ENCODE measurements at places on chromosomes 13 and 19.

DNA sequence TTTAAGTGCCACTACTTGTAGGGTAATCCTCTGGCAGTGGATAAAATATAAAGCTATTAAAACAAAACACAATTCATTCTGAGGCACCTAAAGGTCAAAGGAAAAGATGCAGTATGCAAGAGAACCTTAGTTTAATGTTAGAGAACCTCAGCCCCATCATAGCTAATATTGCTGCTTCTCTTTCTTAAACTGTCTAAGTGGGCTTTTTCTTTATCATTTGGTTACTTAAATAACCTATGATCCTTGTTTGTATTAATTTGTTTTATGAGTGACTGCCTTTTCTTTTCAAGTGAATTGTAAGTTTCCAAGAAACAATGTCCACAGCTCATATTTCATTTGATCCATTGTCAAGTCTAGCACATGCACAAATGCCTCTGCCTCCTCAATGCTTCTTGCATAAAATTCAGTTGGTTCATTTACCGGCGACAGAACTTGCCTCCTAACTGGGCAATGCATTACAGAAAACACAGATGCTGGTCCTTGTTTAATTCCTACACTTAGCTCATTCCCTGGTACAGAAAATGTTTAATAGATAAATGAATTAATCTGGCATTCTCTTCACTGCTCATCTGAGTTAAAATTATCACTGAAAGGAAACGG lies 1049.8 kb downstream of the OLFM4 start:
- no peak for DNase-seq

DNA sequence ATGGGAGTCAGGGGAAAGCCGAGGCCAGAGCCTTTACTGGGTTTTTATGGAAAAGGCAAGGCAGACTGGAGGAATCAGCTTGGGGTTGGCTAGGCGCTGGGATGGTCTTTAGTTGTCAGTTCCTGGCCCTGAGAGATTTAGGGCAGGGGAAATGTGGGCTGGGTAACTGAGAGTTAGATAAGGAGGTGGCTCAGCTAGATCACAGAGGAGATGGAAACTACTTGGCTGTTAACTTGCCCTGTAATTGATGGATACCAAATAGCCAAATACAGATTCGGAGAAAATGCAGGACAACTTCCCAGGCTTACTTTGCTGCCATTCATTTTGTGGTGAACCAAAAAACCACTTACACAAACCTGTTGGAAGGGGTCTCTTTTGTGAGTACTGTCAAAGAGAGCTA lies 54.0 kb downstream of the LRCH1 start:
- DNase-seq, result no peak

GRCh38 chr13:21405309-21405708 lies 53.8 kb downstream of the ZDHHC20 start:
- no peak for DNase-seq

GRCh38 chr19:53977429-53977990 lies 13.9 kb upstream of the CACNG6 start:
- DNase-seq, result peak; percentile 81

- DNase-seq, result no peak
These were observed 194.4 kb downstream of the KCNRG start for GRCh38 chr13:50209631-50210030.

GRCh38 chr13:51746802-51747201 lies 57.2 kb downstream of the DHRS12 start:
- DNase-seq, result no peak

DNA sequence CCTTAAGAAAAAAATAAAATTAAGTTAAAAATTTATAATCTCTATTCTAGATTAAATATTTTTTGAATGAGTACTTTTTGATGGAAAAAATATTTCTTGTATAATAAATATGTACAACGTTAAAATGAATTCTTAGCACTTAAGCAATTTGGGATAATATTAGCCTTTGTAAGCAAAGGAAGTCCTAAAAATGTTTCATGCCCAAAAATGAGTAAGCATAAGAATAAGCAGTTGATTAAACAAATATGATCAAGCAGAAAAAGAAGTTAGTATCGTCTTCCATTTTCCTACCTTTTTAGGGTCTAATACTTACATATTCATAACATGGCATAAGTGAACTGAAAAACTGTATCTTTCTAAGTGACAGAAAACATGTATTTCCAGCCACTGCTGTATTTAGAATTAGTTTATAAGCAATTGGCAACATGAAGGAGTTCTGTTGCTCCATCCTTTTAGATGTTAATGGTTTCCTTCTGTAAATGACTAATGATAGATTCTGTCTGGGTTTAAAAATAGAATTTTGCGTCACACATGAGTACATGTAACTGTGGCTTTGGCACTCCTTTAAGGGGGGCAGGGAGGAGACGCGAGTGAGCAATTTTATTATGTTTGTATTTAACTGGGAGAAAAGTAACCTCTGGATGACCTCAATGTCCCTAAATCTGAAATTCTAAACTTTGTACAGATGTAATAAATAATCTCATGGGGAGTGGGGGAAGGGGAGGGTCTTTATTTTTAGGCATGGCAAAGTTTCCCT lies 237.4 kb downstream of the RGCC start:
- DNase-seq, result peak; percentile 32

DNA sequence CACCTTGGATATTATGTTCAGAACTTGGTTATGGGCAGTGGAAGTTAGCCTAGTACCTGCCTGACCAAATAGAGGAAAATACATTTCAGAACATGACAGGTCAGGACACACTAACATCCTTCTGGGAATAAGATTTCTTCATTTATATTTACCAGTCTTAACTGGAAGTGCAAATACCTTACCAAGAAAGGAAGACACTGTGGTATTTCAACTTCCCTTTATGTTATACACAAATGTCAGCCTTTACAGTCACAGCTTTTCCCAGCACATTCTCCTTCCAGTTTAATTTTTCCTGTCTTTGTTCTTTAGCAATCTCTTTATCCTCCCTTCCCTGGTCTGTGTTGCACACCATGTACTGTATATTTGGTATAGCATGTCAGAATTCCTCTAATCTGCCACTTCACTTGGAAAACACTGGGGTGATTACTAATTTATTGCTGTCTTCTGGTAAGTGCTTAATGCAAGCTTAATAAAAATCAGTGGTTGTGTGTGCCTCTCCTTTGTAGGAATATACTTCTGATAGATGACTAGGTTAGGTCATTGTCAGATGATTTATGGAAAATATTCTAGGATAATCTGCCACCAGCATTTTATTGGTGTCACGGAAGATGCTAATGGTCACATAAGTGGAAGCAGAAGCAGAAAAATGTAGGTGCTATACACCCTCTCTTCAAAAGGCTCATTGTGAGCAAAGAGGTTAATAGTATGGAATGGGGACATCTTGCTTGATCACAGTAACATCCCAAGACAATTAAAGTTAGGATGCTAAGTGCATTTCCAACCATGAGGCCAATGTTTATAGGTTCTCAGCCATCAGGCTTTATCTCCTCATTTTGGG lies 124.3 kb upstream of the STARD13 start:
- DNase-seq, result no peak

Data from colonic mucosa (tissue), 4 donors.